ENCODE measurements at places on chromosomes 2 and 18.

- peak; percentile 85 for DNase-seq
Observed at GRCh38 chr2:203327901-203328759, at the start of gene ABI2. ABI2 (plus strand) TSS chr2:203328394; CDS start chr2:203328515, 121 bp downstream.

GRCh38 chr2:127067620-127068350 is 39.2 kb downstream of the BIN1 start:
- peak; percentile 63 for DNase-seq

- DNase-seq, result no peak
Observed at GRCh38 chr2:6113786-6114185, 421.6 kb downstream of the SOX11 start.

DNA sequence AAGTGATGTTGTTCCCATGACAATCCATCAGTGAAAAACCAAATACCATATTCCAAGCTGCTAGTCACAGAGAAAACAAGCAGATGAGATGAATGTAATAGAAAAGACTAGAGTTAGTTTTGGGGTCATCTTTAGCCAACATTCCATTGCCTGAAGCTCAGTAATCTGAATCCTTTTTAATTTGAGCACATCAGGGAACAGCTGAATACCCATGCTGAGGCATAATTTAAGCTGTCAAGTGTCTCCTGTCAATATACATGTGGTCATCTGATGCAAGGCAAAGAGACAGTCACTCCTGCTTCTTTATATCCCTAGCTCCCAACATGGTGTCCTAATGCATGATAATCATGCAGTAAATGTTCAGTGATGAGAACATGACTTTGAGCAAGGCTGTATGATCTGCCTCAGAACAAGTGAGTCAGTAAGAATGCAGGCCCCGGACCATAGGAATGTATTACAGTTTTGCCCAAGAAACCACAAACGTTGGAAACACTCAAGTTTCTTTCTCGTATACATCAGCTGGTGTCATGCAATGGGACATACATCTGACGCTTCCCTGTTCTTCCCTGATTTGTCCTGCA is 48.0 kb downstream of the CDK15 start:
- peak; percentile 100 for DNase-seq

DNA sequence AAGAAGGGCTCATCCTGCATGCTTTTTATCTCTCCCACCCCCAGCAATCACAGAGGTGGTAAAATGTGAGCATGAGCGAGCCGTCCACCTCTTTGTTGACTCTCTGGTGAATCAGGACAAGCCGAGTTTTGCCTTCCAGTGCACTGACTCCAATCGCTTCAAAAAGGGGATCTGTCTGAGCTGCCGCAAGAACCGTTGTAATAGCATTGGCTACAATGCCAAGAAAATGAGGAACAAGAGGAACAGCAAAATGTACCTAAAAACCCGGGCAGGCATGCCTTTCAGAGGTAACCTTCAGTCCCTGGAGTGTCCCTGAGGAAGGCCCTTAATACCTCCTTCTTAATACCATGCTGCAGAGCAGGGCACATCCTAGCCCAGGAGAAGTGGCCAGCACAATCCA is 19.5 kb downstream of the LIPG start:
- DNase-seq, result no peak
